CD14-positive monocyte (primary cell): ENCODE measurements at places on chromosomes 6 and 20. TPM values are rescaled to one million over a fixed set of nuclear protein-coding genes. Genes with fewer than 3 reads are reported as not detected.

Gene SLC17A2
- polyA plus RNA-seq = not detected

DNA sequence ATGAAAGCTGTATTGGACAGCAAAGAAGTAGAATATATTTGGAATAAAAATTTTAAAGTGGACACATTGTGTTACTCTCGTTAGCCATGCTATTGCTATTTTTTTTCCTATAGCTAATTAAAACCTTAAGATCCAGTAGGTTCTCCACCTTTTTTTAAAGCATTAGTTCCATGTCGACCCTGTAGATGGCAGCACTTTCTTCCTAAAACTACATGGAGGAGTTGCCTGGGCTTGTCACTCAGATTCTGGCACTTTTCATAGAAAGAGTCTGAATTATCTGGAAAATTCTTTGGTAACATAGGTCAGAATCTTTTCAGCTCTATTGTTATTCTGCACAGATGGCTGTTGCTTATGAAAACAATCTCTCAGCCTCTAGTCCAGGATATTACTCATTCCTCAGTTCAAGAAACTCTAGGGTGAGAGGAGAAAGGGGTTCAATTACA is 42.0 kb upstream of the ESR1 start:
- DNase-seq = peak; percentile 53

GRCh38 chr6:141316236-141316635 is 816.5 kb upstream of the GJE1 start:
- DNase-seq = no peak

Gene TOX2
- 0.39 TPM for polyA plus RNA-seq

- no peak for DNase-seq
These were observed 1085.6 kb downstream of the KIF16B start for GRCh38 chr20:15487682-15488081.

- DNase-seq = no peak
These were observed 125.9 kb downstream of the FRK start for GRCh38 chr6:115934829-115935228.

DNA sequence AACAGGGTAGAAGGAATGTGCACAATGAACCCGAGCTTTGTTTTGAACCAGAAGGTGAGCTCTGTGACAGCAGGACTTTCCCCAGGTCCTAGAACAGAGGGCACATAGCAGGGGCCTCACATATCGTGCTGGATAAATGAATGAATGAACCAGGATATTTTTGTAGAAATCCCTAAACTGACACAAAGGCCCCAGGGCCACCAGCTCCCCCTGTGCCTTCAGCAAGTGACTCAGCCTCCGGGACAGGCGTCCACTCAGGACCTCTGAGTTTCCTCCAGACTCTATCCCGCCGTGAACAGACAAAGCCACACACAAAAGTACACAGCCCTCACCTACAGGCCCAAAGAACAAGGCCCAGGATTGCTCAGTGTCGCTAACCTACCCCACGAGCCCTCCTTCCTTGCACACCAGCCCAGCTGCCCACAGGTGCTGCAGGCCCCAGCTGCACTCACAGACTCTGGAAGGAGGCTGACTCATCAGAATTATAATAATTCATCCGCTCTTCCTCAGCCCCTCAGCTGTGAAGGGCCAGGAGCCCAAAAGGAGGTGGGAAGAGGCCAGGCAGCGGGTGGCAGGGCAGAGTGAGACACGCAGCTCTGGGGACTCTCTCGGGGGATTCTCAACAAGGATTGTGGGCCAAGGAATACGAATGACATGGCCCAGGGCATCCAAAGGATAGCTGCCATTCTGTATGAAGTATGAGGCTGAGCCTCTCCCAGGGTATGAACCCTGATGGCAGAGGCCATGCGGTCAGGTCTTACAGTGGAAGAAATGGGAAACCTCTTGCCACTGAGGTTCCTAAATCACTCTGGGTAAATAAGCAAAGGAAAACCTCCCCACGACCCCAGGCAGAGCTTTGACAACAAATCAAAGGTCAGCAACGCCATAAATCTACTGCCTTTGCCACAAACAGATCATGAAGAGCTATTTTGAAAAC is 40.9 kb downstream of the SUMO4 start:
- no peak for DNase-seq

Gene TREML1
- 0.60 and 0.65 TPM in 2 replicates for polyA plus RNA-seq

- peak; percentile 7 for DNase-seq
These were observed 15.6 kb upstream of the HMGN3 start for GRCh38 chr6:79250107-79250514.

Gene NKX2-4
- not detected for polyA plus RNA-seq

DNA sequence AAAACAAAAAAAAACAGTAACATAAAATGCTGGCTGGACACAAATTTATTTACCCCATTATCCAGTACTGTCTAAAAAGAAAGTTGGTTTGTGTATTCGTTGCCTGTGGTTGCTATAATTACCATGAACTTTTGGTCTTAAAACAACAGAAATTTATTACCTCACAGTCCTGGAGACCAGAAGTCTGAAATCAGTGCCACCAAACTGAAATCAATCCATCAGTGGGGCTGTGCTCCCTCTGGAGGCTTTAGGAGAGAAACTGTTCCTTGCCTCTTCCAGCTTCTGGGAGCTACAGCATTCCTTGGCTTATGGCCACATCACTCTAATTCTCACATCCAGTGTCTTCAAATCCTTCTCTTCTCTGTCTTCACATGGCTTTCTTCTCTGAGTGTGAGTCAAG is 79.4 kb downstream of the SNX5 start:
- no peak for DNase-seq

- no peak for DNase-seq
These were observed 19.2 kb upstream of the BTN3A2 start for GRCh38 chr6:26345832-26346231.

Gene PDYN
- polyA plus RNA-seq = not detected

DNA sequence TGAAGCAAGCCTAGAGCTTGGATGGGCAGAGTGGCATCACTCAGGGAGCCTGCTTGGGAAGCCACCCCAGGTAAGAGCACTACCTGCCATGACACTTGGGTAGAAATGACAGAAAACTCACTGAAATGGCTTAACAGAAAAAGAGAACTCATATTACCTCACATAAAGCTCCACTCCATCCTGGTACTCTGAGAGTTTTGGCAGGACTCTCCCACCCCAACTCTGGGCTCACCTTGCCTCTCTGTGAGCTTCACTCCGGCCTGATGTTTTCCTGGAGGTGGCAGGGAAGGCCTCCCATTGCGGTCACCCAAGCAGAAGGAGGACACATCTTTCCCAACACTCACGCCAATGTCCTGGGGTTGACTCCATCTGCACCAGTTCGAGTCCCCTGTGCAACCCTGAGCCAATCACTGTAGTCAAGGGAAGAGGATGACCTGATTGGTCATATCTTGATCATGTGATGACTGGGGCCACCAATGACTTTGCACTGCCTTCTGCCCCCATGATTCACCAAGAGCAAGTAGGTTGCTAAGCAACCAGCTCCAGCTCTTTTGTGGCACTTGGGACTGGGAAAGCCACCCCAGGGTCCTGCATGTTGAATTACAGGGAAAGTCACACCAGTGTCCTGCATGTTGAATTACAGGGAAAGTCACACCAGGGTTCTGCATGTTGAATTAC is 446.1 kb upstream of the SULF2 start:
- no peak for DNase-seq

- no peak for DNase-seq
These were observed 2.4 kb downstream of the F13A1 start for GRCh38 chr6:6317825-6318733.

Gene GJA10
- polyA plus RNA-seq = not detected

Gene SYNE1
- 3.7 TPM for polyA plus RNA-seq

DNA sequence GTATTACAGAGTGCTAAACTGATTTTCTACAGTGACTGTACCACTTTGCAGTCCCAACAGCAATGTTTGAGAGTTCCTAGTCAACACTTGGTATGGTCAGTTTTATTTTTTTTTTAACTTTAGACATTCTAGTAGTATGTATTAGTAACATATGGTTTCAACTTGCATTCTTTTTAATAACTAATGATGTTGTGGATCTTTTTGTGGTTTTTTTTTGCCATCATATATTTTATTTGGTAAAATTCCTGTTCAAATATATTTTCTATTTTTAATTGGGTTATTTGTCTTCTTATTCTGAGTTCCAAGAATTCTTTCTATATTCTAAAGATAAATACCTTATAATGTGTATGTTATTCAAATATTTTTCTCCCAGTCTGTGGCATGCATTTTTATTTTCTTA is 189.4 kb upstream of the ECI2 start:
- DNase-seq = no peak

- no peak for DNase-seq
These were observed 7.2 kb upstream of the PIM1 start for GRCh38 chr6:37162740-37163139.

Gene EYS
- polyA plus RNA-seq = 0.03 TPM

Gene OR2J3
- polyA plus RNA-seq = not detected

Gene PM20D2
- polyA plus RNA-seq = 1.2 TPM

DNA sequence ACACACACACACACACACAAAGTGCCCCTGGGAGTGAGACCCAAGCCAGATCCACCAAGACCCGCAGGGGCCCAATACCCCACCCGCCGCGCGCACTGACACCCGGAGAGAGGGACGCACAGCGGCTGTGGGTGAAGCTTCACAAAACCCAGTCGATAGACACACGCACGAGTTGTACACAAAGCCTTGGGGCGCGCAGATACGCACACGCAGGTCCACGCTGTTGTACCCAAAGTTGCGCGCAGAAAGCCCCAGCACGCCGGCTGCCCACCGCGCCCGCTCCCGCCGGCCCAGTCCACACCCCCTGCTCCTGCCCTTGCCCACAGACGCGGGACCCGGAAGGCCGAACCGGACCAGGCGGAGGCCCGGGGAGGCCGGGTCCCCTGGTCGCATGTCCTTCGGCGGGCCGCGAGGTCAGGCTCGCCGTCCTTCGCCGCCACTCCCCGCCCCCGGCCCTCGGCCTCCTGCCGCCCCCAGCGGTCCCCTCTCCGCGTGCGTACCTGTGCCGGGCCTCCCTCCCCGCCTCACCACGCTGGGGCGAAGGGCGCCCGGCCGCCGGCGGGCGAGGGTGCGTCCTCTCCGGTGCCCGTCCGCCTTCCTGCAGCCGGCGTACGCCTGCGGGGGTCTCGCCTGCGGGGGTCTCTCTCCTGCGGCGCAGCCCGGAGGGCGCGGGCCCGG is at the start of gene TMEM74B:
Gene TMEM74B, minus strand, starts transcription at position 344 of the 678 bp plus-strand sequence. CDS start 1,180 bp downstream, outside the sequence.
- DNase-seq = no peak

Gene METTL24
- not detected in 2 replicates for polyA plus RNA-seq

DNA sequence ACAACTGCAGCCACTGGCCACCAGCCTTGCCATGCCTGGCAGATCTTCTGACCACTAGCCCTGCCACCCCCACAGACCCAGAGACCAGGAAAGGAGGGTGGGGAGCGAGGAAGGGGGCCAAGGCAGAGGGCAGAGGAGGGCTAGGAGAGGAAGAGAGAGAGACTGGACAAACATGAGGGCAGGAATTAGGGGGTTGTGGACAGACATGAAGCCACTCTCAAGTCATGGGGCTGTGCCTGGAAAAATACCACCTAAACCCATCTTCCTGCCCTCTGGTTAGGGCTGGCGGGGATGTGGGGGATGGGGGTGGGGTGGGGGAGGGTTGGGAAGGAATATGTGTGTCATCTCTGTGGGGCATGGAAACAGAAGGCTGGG is 1.4 kb upstream of the SLC29A1 start:
- DNase-seq = no peak

- no peak for DNase-seq
These were observed 370.7 kb downstream of the RFPL4B start for GRCh38 chr6:112717856-112718255.

DNA sequence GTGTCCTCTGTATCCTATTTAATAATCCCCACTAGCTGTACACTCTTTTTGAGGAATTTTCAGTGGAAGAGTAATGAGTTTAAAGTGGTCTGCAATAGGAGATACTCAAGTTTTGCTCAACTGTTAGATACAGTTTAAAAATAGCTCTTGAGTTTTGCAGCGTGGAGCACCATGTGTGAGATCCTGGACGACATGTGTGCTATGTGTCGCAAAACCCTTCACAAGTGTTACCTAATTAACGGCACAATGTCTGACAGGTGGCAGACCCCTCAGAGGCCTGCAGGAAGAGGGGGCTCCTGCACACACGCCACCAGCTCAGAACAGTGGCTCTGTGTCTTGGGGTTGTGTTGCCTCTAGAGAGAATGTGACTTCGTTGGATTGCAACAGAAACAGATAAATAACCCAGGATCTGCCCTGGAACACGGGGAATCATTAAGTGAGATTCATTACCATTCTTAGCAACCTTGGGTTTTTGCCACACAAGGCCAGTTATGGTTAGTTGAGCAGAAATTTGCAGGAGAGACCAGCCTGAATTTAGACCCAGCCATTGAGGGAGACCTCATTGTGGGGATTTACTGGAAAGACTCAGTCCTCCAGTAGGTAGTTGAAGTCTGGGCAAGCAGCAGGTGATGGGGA is 73.8 kb downstream of the SASH1 start:
- no peak for DNase-seq

DNA sequence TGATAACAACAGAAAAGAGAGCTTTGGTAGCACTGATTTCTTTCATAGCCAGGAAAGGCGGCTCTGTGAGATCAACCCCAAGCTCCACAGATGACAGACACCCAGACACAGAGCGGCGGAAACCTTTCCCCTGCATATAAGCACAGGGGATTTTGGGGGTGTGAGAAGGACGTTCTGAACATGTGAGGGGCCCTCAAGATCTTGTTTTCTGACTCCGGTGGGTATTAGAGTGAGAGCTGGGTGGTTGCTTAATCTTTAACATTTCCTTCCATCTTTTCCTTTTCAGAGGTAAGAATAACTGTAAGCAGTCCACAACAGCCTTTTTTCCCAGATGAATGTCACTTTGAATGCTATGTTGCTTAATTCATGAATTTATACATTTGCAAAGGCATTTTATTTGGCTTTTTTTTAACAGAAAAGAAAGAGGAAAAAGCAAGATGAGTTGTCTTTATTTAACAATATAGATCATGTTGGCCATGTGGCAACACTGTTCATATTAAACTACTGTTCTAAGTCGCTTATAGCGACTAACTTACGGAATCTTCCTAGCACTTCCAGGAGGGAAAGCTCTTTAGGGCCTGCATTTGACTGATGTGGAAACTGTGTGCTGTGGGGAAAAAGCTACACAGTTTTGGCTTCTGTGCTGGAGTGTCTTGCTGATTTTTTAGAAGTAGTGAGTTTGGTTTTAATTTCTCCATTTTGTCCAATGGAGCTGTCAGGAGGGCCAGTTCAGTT is 80.5 kb upstream of the NAA20 start:
- no peak for DNase-seq

DNA sequence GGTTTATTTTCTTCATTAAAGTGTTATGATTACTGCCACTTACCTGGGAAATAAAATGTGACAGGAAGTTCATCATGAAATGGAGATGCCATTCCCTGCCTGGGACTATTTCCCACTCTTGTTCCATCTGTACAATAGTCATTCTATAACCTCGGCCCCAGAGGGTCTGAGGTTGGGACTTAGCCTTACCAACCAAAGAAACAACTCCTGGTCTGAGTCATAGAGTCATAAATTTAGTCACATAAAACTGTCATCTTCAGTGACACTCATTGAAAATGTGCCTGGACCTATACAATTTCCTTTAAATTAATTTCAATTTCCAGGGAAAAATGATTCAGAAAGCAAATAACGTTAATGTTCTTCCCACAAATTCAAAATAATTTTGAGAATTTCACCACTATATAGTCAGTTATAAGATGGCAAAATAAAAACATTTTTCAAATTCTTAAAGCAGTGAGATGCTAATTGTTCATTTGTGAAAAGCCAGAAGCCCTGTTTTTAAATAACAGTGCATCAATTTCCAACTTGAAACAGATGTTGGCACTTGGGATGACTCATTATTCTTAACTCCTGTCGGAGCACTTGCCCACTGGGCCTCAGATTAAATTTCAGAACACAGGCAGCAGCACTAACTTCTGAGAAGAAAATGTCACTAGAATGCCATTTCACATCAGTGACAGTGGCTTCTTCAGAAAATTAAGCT is 201.2 kb upstream of the SMLR1 start:
- no peak for DNase-seq

- no peak for DNase-seq
These were observed 3.7 kb upstream of the FASTKD5 start for GRCh38 chr20:3163099-3164042.
